Stimulated activated CD8-positive, alpha-beta memory T cell treated with anti-CD3 and anti-CD28 coated beads, Interleukin-7, amount 100 ng/mL, for 1 hour (primary cell): ENCODE measurements at places on chromosomes 7 and 10.

DNA sequence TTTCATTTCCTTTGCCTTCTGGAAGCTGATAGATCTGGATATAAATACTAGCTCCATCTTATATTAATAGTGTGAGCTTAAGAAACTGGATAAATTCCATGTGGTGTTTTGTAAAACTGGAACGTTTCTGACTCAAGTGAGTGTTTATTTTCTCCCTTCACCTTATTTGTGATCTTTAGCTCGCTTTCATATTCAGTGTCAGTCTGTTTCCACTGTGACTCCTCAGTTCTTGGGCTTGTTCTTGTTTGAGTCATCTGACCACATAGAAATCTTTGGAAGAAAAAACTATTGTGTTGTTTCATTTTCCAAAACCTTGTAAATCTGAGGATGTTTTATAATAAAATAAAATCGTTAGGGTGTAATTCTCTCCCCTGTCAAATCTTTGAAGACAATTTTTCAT, 186.4 kb downstream of the POLR1F start:
- DNase-seq: no peak

GRCh38 chr7:27678617-27679260, 16.1 kb upstream of the HIBADH start:
- DNase-seq: no peak

GRCh38 chr7:99170730-99171074, 26.8 kb upstream of the SMURF1 start:
- DNase-seq: no peak

DNA sequence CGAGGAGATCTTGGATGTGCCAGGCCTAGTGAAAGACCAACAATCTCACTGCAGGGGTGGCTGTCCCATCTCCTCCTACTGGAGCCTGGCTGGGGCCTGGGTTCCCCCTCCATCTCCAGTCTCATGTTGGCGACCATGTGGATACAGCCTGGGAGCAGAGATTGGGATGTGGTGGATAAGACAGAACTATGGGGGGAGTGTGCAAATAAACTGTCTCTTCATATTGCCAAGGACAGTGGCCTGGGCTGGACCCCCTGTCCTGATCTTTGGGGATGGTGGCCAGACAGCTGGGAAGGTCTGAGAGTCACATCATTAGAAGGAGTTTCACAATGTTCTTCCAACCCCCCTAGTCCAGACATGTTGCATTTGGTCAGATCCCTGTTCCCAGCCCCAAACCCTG, 5.8 kb upstream of the MINDY4 start:
- DNase-seq: no peak

DNA sequence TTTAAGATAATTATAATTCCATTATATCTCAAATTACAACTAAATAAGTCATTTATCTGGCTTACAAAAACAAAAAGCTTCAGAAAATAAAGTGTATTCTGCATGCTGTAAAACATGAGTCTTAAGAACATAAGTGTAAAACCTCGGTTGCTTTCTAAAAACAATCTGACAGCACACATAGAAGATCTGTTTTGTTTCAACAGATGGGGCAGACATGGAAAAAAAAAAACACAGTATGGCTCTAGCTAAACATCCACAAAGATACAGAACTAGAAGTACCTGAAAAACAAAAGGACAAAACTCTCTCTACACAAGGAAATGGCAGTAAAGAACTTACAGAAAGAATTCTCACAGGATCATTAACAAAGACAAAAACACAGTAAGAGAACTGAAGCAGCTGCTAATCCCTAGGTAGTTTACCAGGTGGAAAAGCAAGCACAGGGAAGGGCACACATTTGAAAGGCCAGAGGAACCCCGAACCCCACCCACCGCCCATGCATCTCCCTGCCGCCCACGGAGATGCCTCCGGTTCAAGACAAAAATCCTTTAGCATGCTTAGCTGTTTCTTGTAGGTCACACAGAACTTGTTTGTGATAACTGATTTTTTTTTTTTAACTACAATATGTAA, 42.5 kb downstream of the DLD start:
- no peak for DNase-seq

DNA sequence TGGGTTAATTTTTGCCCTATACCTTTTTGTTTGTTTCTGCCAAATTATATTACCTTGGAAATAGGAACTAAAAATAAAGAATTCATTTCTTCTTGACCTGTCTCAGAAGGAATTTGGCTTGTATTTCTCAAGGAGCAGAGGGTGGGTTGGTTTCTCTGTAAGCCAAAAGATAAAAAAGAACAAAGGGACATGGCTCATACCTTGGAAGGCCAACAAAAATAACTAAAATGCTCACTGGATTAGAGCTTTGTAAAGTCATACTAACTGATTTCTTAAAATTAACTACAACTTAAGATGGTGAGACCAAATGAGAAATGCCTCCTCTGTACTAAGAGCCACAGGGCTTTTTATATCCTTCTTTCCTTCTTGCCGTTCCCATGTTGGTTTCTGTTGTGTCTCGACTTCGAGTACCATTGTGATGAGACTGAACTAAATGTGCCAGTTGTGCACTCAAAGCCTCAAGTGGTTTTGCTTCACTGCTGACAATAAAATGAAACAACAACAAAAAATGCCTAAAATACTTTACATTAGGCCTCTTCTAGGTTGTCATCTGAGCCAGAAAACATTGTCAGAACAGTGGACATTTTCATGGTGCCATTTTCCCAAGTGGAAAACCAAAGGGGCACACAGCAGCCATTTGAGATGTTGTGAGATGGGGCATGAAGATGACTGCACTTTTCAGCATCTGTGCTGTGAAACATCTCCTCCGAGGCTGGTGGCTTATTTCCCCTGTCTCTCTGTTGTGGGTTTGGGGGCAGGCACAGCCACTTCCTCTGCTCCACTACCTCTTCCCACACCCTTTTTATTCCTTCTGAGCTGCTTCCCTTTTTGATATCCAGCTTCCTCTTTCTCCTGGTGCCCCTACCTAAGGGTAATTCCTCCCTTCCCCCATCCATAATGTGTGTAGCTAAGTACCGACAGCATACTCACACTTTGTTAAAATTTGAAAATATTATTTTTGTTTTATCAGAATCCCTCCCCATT, 51.8 kb upstream of the AGR3 start:
- no peak for DNase-seq

DNA sequence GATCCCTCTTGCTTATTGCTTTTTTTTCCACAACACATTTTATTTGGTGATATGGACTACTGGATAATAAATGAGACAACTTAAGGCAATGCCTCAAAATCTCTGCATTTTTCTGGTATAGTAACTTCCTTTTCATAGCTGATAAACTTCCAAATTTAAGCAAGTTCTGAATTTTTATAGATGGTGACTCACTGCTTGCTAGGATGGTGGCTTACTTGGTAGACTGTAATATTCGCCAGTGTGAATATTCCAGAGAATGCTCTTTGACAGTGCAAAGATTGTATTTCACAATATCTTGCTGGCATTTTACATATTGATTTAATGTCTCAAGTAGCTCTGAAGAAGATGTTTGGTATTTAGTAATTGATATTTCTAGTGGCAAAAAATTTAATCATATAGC, 472.4 kb downstream of the TFEC start:
- DNase-seq: no peak

DNA sequence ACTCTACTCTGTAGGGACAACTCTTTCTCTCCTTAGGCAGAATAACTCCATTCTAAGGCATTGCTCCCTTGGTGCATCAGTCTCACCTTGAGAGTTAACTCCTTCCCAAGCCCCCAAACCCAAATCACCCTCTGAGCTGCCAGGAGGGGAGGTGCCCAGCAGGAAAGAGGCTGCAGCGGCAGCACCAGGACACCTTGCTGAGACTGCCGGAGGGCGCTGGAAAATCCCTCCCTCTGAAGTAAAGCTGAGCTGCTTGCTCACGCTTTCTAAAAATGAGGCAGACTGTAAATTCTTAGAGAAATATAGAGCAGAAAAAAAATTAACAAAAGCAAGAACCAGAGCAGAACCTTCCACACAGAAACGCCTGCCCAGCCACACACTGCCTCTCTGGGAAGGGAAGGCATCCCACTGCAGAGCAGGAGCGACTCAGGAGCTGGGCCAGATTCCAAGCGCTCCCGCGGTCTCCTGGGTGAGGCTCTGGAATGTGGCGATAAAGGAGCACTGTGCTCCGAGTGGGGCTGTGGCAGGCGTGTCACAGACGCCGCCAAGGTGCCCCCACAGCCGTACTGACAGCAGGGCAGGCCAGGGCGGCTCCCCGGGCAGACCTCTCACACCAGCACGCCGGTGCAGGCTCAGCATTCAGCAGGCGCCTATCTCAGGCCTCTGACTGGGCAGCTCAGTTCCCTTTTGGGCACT, 202.1 kb downstream of the TNS3 start:
- DNase-seq: no peak

- no peak for DNase-seq
Measured at GRCh38 chr7:15104411-15105092, 202.0 kb upstream of the DGKB start.

- no peak for DNase-seq
Measured at GRCh38 chr7:2019461-2019710, 213.4 kb downstream of the MAD1L1 start.

- DNase-seq: no peak
Measured at GRCh38 chr7:12646139-12646538, 41.3 kb upstream of the ARL4A start.

DNA sequence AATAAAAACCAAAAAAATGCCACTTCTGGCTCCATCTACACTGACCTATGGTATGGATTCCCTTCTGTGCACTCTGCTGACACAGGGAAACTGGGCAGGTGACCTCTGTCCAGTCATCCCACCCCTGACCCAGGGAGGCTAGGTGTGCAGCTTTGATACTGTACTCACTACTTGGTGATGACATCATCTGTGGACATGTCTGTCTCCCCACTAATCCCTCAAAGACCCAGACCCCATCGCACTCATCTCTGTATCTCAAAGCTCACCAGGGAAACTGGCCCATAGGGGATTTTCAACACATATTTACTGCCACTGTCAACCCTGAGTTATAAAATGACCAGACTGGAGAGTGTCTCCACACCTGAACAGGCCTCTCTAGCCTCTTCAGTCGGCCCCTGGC, 10.6 kb downstream of the SGMS1 start:
- DNase-seq: no peak

GRCh38 chr10:28505359-28505959, 27.5 kb upstream of the WAC start:
- no peak for DNase-seq

DNA sequence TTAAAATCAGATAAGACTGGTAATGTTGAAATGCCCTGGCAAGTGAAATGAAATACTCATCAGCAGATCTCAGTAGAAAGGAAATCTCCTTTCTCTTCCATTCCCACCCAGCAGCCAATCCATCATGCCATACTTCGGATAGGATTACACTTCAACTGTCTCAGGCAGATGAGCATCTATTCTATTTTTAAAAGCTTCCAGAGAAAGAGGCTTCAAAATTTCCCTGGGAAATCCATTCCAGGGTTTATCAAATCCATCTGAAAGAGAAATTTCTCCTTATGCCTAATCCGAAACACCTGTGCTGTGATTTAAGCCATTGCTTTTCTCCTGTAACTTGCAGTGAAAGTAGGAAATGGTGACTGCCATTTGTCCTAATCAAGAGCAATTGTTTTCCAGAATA, 60.4 kb upstream of the RAPGEF5 start:
- no peak for DNase-seq
